ENCODE measurements at places on chromosomes 11 and 22.

DNA sequence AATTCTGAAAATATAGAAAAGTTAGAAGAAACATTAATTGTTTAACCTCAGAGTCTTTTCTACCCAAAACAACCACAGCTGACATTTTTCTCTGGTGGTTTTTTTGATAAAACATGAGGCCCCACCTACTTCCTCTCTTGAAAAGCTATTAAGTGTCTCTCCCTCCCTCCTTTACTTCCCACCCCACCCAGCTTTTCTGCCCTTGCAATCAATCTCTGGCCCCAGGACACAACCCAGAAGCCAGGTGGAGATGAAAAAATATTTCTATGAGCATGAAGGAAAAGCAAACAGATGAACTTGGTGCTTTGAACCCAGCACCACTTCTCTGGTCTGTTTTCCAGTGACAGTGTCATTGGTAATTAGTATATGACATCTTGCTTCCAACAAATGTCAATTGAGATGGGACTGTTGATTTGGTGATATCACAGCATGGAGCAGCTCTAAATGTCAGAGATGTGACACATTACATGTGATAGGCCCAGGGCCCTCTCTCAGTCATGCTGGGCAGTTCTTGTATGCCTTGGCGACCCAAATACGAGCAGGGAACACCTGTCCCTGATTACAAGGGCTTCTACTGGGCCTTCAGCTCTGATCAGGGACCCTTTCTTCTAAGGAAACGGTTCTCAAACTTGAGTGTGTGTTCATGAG is 23.9 kb upstream of the TMPRSS13 start:
- no peak for DNase-seq

- DNase-seq, result no peak
Observed at GRCh38 chr11:87252869-87253268, 215.1 kb downstream of the TMEM135 start.

GRCh38 chr11:116656011-116656410 is 116.8 kb downstream of the BUD13 start:
- no peak for DNase-seq

DNA sequence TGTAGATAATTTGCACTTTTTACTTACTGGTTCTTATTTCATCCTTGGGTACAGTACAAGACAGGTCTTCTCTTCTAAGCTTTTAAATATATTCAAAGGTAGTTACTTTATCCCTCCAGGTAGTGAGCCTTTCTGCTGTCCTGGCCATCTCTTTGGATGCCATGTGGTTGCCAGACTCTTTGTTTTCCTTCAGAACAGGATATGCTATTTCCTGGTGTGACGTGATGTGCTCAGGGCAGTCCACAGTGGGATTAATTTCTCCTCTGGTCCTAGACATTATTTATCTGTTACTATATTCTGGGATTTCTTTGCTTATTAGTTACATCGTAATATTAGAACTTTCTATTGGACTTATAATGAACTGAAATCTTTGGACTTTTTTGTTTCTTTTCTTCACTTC is 63.7 kb downstream of the PPP6R3 start:
- DNase-seq, result no peak

GRCh38 chr22:47474895-47475294 is 712.4 kb downstream of the TBC1D22A start:
- DNase-seq, result no peak

DNA sequence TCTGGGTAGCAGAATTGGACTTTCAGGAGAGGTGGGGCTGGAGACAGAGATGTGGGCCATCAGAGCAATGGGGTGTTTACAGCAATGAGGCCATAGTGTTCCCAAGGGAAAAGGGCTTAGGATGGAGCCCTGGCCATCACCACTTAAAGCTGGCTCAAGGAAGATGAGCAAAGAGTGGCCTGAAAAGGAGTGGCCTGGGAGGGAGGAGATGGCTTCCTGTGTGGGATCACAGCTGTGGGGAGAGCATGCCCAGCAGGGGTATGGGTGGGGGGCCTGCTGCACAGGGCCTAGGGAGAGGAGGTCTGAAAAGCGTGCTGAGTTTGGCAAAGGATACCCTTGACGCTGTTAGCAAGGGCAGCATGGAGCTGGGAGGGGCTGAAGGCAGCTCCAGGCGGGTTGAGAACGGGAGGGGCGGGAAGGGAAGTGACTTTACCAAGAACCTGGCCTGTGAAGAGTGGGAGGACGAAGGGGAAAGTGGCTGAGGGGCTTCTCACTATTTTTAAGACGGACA is 13.9 kb downstream of the LRRC32 start:
- no peak for DNase-seq

GRCh38 chr11:111736621-111737443 is 29.4 kb downstream of the PPP2R1B start:
- DNase-seq, result peak; percentile 21

GRCh38 chr11:33273656-33274055 is 16.5 kb downstream of the HIPK3 start:
- no peak for DNase-seq

DNA sequence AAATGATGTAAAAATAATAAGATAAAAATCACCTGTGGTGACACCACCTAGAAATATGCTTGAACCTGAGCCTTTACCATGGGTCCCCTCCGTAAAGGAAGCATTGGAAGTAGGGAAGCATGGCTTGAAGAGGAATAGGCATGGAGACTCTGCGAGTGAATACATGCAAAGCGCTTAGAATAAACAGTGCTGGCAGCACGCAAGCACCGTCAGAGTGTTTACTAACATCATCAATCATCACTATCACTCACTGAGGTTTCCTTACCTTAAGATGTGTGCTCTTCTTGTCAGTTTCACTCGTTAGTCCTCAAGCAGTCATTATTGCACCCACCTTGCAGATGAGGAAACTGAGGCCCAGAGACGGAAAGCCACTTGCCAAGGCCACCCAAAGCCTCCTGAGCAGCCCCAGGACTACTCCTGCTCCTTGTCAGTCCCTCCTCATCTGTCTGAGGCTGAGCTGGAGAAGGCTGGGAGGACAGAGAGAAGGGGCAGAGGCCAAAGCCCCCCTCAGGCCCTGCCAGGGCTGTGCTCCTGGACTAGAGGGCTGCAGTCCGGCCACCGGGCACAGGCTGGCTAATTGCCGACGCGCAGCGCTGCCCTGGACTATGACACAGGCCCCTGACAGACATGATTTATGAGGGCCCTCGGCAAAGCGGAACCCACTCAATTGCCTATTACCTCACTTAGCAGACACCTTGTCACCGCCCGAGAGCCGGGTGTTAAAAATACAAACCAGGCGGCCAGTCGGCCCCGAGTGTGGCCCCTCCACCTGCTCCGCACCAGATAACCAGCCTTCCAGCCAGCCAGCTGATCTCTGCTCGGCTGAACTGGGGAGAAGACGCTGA is 168.9 kb downstream of the MN1 start:
- no peak for DNase-seq

DNA sequence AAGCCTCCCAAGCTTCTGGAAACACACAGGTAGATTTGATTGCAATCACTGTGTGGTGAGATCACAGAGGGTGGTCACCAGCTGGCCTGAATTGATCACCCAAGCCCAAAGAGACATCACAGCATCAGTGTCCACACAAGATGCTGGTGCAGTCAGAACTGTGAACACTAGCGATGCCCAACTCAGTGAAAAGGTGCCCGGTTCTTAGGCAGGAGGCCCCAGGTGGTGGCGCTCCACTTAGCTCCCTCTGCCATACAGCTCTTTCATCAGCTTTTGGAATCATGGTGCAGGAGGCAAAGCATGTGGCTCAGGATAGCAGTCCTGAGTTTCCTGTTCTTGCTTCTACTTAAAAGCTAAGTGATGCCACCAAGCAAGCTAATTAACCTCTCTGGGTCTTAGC is 11.1 kb downstream of the DGCR2 start:
- DNase-seq, result no peak

DNA sequence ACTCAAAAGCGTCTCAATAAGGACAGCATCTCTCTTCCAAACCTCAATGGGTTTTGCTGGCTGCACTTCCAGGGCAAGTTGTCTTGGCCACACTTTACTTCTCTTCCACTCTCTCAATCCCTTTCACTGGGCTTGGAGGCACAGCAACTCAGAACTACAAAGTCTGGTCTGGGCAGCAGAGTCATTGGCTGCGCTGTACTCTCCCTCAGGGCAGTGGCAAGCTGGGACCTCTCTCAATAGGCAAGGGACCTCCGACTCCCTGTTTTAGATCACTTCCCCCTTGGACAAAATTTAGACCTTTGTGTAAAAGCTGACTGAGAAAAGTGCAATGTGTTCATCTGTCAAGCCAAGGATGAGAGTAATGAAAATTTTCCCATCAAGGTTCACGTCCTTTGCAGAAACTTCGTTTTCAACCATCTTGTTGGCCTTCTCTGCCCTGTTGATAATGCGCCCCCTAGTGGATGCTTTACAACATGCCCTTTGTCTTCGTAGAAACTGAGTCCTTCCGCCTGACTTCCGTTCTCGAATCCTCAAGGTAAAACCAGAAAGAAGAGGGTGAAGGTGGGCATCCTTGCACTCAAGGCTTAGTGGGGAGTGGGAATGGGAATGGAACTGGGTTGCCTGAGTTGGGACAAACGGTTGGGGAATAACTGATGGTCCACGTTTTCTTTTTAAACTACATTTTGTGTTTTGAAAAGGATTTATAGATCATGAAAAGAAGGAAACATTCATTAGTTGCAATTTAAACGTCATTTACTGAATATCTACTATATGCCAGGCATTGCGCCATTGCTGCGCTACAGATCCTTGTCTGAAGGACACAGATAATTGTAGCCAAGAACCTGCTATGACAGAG is 99.1 kb downstream of the CD44 start:
- DNase-seq, result peak; percentile 28

- no peak for DNase-seq
Observed at GRCh38 chr11:65976216-65977176, 15.0 kb downstream of the SART1 start.

- DNase-seq, result no peak
Observed at GRCh38 chr22:27919942-27920755, 1.1 kb upstream of the PITPNB start.

- no peak for DNase-seq
Observed at GRCh38 chr22:50072714-50073538, 12.3 kb downstream of the MLC1 start.

GRCh38 chr11:120996973-120997372 is 26.9 kb upstream of the TBCEL start:
- no peak for DNase-seq

- DNase-seq, result no peak
Observed at GRCh38 chr11:102119997-102120396, 9.8 kb downstream of the YAP1 start.

- DNase-seq, result no peak
Observed at GRCh38 chr11:86947541-86947940, 7.7 kb downstream of the FZD4 start.

DNA sequence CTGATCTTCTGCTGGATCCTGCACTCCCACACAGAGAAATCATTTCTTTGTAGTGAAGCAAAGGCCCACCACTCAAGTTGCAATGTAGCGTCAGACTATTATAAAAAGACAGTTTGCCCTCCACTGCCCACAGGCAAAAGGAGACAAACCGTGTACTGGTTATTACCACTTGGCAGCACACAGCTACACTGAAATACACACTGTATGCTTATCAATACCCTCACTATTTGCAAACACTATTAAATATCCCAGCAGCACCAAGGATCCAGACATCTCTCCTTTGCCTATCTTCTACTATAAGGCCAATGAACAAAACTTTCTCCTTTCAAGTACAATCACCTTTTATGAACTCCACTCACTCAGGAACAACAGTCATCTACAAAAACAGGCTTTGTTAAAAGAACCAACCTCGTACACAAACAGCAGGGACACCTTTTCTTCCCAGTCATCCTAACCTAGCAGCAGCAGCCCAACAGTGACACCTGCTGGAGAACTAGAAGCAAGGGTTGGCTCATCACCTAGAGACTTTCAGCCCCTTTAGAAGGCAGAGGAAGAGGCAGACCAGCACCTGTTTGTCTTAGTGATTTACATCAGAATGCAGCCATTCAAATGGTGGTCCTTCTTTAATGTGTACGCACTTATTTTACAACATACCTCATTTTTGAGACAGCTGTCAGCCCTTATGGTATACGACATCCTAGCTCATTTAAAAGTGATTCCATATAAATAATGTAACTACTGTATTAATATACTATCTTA is 56.1 kb downstream of the AMBRA1 start:
- peak; percentile 7 for DNase-seq

DNA sequence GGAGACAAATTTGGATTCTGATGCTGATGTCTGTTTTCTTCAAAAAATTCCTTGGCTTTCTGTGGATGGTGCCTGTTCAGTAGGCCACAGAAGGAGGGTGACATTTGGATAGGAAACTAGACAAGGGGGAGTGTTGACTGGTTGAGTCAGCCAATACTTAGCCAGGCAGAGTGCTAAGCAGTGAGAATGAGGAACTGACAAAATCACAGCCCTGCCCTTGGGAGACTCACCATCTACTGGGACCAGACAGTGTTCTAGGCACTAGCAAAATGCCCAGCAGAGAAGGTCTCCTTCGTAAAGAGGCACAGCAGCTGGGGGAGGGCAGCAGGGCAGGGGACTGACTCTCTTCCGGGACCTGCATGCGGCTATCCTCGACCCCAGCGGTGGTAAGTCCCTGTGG is 190.2 kb downstream of the DSCAML1 start:
- DNase-seq, result no peak
